ENCODE measurements at places on chromosomes 7 and 10.

- DNase-seq, result no peak
Measured at GRCh38 chr10:67807855-67808456, 30.0 kb downstream of the DNAJC12 start.

- DNase-seq, result no peak
Measured at GRCh38 chr10:80686734-80687475, 149.2 kb downstream of the SH2D4B start.

DNA sequence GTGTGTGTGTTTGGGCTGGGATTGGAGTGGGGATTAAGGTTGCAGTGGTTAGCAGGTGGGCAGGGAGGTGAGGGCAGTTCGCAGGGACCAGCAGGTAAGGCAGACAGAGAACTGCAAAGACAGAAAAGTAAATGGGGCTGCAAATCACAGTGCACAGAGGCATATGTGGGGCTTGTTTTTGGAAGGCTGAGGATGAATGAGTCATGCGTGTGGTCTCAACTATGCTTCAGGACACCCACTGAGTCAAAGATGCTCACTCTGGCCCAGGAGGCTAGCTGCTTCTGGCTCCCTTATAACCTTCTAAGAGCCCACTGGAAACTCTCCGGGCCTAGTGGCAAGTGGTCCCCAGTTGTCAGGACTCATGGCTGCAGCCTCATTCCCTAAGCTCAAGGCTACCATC, 118.2 kb downstream of the ZNF248 start:
- DNase-seq, result no peak

GRCh38 chr10:133245439-133246235, 8.0 kb downstream of the VENTX start:
- no peak for DNase-seq
